A549 treated with Mapracorat at 1 μM for 4 hours (cell line): ENCODE measurements at places on chromosomes 7 and 10. TPM values are rescaled to one million over a fixed set of nuclear protein-coding genes. Genes with fewer than 3 reads are reported as not detected.

Gene PIP
- 0.36 to 0.48 TPM (median 0.36 TPM) in 3 of 5 replicates, not detected in the others for total RNA-seq

Gene NYAP1
- total RNA-seq, result 2.7 to 6.3 TPM (median 4.1 TPM) in 5 replicates

Gene GPC2
- total RNA-seq, result 0.62 to 1.5 TPM (median 1.0 TPM) in 5 replicates

Gene MYL10
- total RNA-seq, result not detected in 5 replicates

Gene ELN
- 0.05 to 0.10 TPM (median 0.06 TPM) in 3 of 5 replicates, not detected in the others for total RNA-seq

Gene FAM13C
- 0.08 to 0.39 TPM (median 0.24 TPM) in 4 of 5 replicates, not detected in the other for total RNA-seq

Gene NEUROG3
- total RNA-seq, result not detected in 5 replicates

Gene HABP2
- 0.04 to 0.13 TPM (median 0.09 TPM) in 4 of 5 replicates, not detected in the other for total RNA-seq
